Activated CD4-positive, alpha-beta T cell treated with anti-CD3 and anti-CD28 coated beads, Interleukin-2, amount 10 ng/mL, durations not matched to agents 7 days and 5 days (primary cell): ENCODE measurements at places on chromosomes 12 and 14. TPM values are rescaled to one million over a fixed set of nuclear protein-coding genes. Genes with fewer than 3 reads are reported as not detected.

The FAM90A1 gene
- not detected for total RNA-seq

The SLCO1C1 gene
- total RNA-seq, result not detected

The CORO1C gene
- total RNA-seq, result 38.5 TPM

The DPPA3 gene
- total RNA-seq, result not detected

The TTC8 gene
- 0.79 TPM for total RNA-seq

The TPPP2 gene
- not detected for total RNA-seq

The SLC8A3 gene
- total RNA-seq, result not detected

The PMCH gene
- total RNA-seq, result not detected

The NEUROD4 gene
- total RNA-seq, result not detected

The DIO3 gene
- not detected for total RNA-seq

The MGP gene
- 0.20 TPM for total RNA-seq

The FLRT2 gene
- total RNA-seq, result not detected

The GALNT8 gene
- 0.85 TPM for total RNA-seq

The GALNT6 gene
- total RNA-seq, result 18.9 TPM

The FGF23 gene
- not detected for total RNA-seq

The ORMDL2 gene
- total RNA-seq, result 52.7 TPM

The FOXG1 gene
- total RNA-seq, result not detected

The GUCY2C gene
- not detected for total RNA-seq

The LRRIQ1 gene
- total RNA-seq, result not detected

The GLT1D1 gene
- not detected for total RNA-seq

The ITGB7 gene
- 621 TPM for total RNA-seq

The C14orf180 gene
- not detected for total RNA-seq

The TMEM229B gene
- total RNA-seq, result 25.1 TPM

The GYS2 gene
- total RNA-seq, result not detected

The TSPAN11 gene
- not detected for total RNA-seq

The RASSF9 gene
- total RNA-seq, result not detected
